Hepatocyte (in vitro differentiated cells): ENCODE measurements at places on chromosomes 7 and 10.

DNA sequence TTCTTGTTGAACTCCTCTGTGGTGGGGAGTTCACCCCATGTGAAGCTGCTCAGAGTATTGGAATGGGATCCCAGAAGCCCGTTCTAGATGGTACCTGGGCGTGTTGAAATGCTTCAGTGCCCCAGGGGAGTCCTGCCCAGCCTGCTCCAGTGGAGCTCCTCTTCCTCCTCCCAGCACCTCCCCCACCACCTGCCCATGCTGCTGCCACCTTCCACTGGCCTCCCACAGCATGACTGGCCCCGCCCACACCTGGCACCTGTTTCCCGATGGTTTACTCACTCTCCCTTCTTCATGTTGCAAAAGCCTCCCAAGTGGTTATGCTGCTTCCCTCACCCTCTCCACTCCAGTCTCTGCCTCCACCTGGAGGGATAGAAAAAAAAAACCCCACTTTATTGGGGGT lies 32.2 kb upstream of the PCBD1 start:
- no peak for DNase-seq

- DNase-seq, result peak; percentile 73
These were observed 83.9 kb downstream of the JAZF1 start for GRCh38 chr7:28096713-28097112.

- DNase-seq, result no peak
These were observed 35.6 kb downstream of the CDH23 start for GRCh38 chr10:71432101-71432905.

GRCh38 chr7:7318601-7319000 lies 136.3 kb downstream of the C1GALT1 start:
- no peak for DNase-seq

DNA sequence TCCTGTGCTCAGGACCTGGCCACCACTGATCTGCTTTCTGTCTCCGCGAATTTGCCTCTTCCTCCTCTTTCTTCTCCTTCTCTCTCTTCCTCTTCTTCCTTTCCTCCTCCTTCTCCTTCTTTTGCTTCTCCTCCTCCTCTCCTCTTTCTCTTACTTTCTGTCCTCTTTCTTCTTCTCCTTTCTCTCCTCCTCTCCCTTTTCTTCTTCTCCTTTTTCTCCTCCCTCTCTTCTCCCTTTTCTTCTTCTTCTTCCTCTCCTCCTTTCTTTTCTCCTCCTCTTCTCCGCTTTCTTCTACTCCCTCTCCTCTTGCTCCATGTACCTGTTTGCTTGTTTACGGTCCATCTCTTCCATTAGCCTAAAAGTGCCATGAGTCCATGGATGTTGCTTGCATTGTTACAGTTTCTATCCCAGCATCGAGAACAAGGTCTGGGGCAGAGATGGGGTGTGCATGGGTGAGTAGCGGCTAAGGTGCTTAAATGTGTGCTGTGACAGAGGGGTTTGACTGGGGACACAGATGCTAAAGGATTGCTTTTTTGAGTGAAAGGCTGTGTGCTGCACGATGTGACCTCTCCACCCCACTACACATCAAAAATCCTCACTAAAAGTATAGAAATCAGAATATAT lies 7.7 kb downstream of the SH2D4B start:
- no peak for DNase-seq

DNA sequence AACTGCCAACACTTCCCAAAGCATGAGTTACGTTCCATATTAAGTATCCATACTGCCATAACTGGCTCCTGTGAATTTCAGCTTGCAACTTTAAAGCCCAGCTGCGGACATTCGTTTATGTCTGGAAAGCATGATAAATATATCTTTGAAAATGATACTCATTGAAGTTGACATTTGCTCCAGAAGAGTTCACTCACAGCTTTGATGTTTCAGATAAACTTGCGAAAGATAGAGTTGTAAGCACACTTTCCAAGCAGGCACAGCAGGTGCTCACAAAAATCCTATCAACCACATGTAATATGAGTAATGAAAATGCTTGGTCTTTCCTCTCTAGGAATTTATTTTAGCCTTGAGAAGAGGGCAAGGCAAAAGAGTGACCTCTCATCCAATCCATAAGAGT lies 4.5 kb downstream of the CHCHD3 start:
- no peak for DNase-seq

DNA sequence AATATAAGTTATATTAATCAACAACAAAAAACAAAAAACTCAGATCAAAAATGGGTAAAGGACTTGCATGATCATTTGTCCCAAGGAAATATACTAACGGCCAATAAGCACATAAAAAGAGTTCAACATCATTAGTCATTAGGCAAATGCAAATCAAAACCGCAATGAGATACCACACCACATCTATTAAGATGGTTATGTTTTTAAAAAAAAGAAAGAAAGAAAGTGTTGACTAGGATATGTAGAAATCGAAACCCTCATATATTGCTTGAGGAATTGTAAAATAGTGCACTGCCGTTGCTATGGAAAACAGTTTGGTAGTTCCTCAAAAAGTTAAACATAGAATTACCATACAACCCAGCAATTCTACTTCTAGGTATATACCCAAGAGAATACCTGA lies 39.4 kb upstream of the CTNNA3 start:
- DNase-seq, result no peak
